Nasal cavity respiratory epithelium epithelial cell of viscerocranial mucosa (primary cell): ENCODE measurements at places on chromosomes 3 and 15. TPM values are rescaled to one million over a fixed set of nuclear protein-coding genes. Genes with fewer than 3 reads are reported as not detected.

GALNT15 gene
- 0.07 and 0.34 TPM in 2 replicates for total RNA-seq

FAM174B gene
- under 0.01 and 1.3 TPM in 2 replicates for total RNA-seq

AP3B2 gene
- total RNA-seq, result under 0.01 and 2.1 TPM in 2 replicates

ZPLD1 gene
- total RNA-seq, result 0.07 and 4.4 TPM in 2 replicates

STRA6 gene
- 0.34 and 3.5 TPM in 2 replicates for total RNA-seq

GOLGA8T gene
- total RNA-seq, result not detected in 2 replicates

ACAN gene
- not detected in 2 replicates for total RNA-seq

SLC12A1 gene
- not detected in 2 replicates for total RNA-seq

BRK1 gene
- total RNA-seq, result 65.8 and 109 TPM in 2 replicates

GOLGA8Q gene
- total RNA-seq, result 0.34 and 1.6 TPM in 2 replicates

KLHDC8B gene
- 55.4 and 168 TPM in 2 replicates for total RNA-seq

DVL3 gene
- total RNA-seq, result 28.0 and 54.0 TPM in 2 replicates

TGM4 gene
- total RNA-seq, result 0.28 and 0.34 TPM in 2 replicates

ROPN1 gene
- not detected in 2 replicates for total RNA-seq

UROC1 gene
- total RNA-seq, result not detected in 2 replicates

GABRB3 gene
- total RNA-seq, result 0.34 and 5.4 TPM in 2 replicates

PATL2 gene
- under 0.01 and 0.36 TPM in 2 replicates for total RNA-seq

FBXO45 gene
- 27.3 and 47.2 TPM in 2 replicates for total RNA-seq

C3orf20 gene
- total RNA-seq, result not detected in 2 replicates

PSMD6 gene
- total RNA-seq, result 71.4 and 98.6 TPM in 2 replicates

ARRDC4 gene
- total RNA-seq, result 5.1 and 11.0 TPM in 2 replicates

GABRA5 gene
- not detected in 2 replicates for total RNA-seq

FAM107A gene
- total RNA-seq, result not detected in 2 replicates

SLC28A2 gene
- not detected in 2 replicates for total RNA-seq

ARGFX gene
- not detected in 2 replicates for total RNA-seq

OXSM gene
- 17.5 and 24.6 TPM in 2 replicates for total RNA-seq

CD96 gene
- under 0.01 TPM in 1 of 2 replicates, not detected in the other for total RNA-seq

ATP13A5 gene
- total RNA-seq, result 0.07 TPM in 1 of 2 replicates, not detected in the other

GPR27 gene
- under 0.01 and 1.6 TPM in 2 replicates for total RNA-seq

RHOV gene
- 6.2 and 37.3 TPM in 2 replicates for total RNA-seq

CHDH gene
- under 0.01 and 0.21 TPM in 2 replicates for total RNA-seq

CXCR6 gene
- not detected in 2 replicates for total RNA-seq

TFRC gene
- total RNA-seq, result 166 and 271 TPM in 2 replicates

TMEM212 gene
- not detected in 2 replicates for total RNA-seq

ALG1L2 gene
- not detected in 2 replicates for total RNA-seq

SEMA6D gene
- total RNA-seq, result 1.0 and 1.2 TPM in 2 replicates

UBAP1L gene
- 0.34 and 2.5 TPM in 2 replicates for total RNA-seq

OIP5 gene
- total RNA-seq, result 0.28 and 0.34 TPM in 2 replicates

SOX2 gene
- 2.7 and 6.6 TPM in 2 replicates for total RNA-seq

CHST2 gene
- total RNA-seq, result 9.9 and 22.9 TPM in 2 replicates

PPP1R14D gene
- not detected in 2 replicates for total RNA-seq

TRAT1 gene
- total RNA-seq, result not detected in 2 replicates

NR2E3 gene
- total RNA-seq, result 0.14 and 0.34 TPM in 2 replicates

NUSAP1 gene
- total RNA-seq, result 3.5 and 5.5 TPM in 2 replicates

EPHB1 gene
- total RNA-seq, result under 0.01 and 0.07 TPM in 2 replicates

NANOGP8 gene
- total RNA-seq, result 0.07 TPM in 1 of 2 replicates, not detected in the other

SNTN gene
- not detected in 2 replicates for total RNA-seq

TNFAIP8L3 gene
- total RNA-seq, result 3.0 and 4.1 TPM in 2 replicates

CCR8 gene
- not detected in 2 replicates for total RNA-seq
